HuH-7.5 (cell line): ENCODE measurements at places on chromosomes 5 and 9.

DNA sequence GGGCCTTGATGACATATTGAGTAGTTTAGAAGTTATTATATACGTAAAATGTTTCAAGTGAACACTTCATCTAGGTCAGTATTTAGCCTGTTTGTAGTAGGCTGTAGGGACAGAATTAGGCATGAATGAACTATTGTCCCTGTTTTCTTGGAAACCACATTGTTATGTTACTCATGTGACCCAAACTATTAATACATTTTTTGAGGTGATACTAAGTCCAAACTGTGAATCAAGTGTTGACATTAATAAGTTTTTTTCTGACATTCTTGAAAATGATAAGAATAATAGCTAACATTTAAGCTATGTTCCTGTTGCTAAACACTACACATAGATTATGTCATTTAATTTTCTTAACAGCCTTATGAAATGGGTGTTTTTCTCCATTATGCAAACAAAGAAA lies 1642.7 kb upstream of the WWC1 start:
- no peak for DNase-seq

- DNase-seq: no peak
Measured at GRCh38 chr5:77461287-77461686, 30.8 kb downstream of the WDR41 start.

GRCh38 chr5:25262221-25262620 lies 617.4 kb upstream of the CDH10 start:
- DNase-seq: no peak

DNA sequence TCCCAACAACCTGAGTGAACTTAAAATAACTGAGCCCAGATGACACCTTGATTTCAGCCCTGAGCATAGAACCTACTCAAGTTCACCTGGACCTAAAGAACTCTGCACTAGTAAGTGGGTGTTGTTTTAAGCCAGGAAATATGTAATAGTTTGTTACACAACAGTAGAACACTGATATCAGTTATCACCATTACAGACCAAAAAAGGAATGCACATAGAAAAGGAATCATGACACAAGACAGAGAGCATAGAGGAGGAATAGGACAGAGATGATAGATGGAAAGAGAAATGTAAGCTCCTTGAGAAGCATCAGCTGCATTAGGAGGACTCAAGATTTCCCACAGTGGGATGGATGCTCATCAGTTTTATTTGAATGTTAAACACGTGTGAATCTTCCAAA lies 1096.9 kb upstream of the SEMA6A start:
- no peak for DNase-seq

- no peak for DNase-seq
Measured at GRCh38 chr5:145506185-145506850, 328.8 kb downstream of the PRELID2 start.

- no peak for DNase-seq
Measured at GRCh38 chr5:76643371-76643770, 20.2 kb upstream of the F2RL2 start.

GRCh38 chr5:30878746-30879145 lies 314.7 kb upstream of the CDH6 start:
- DNase-seq: no peak

- no peak for DNase-seq
Measured at GRCh38 chr9:29068461-29068860, 1495.2 kb upstream of the C9orf72 start.

- DNase-seq: no peak
Measured at GRCh38 chr9:94946256-94946655, 219.8 kb downstream of the AOPEP start.

DNA sequence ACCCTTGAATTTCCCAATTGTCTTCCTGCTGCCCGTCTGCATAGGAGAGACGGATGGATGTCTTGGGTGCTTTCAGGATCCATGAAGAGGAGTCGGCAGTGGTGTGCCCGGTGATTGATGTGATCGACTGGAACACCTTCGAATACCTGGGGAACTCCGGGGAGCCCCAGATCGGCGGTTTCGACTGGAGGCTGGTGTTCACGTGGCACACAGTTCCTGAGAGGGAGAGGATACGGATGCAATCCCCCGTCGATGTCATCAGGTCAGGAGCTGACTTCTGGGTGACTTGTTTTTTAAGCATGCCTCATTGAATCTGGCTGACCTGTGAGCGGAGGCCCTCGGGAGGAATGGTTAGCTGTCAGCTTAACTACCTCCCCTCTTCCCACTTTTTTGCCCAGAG lies 24.2 kb downstream of the GALNT12 start:
- DNase-seq: no peak

DNA sequence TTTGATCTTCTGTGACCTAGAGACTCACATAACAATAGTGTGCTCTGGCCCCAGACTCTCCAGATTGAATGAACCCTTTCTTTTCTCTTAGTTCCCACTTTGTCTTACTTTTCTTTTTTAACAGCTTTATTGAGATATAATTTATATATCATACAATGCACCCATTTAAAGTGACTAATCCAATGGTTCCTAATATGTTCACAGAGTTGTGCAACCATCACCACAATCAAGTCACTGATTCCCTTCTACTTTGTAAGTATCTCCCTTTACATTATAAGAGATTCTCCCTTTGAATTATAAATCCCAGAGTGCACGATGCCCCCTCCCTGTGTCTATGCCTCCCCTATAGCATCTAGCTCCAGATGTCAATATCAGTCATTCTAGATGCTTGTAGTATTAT lies 172.4 kb downstream of the HINT1 start:
- no peak for DNase-seq

GRCh38 chr5:149682532-149683075 lies 47.5 kb upstream of the PPARGC1B start:
- DNase-seq: no peak

DNA sequence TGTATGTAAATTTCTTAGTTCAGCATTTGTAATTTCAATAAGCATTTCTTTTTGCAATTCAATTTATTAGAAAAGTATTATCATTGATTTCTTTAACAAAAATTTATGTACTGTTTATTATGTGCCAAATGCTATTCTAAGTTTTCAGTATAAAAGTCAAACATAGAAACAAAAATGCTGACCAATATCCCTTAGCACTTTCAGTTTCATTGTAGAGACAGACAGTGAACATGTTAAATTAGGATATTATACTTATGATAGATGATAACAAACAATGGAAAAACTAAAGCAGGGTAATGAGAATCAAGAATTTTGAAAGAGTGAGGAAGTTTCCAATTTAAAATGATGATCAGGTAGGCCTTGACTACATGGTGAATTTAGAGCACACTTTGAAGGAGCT lies 1106.0 kb downstream of the TAF11L14 start:
- no peak for DNase-seq

- no peak for DNase-seq
Measured at GRCh38 chr5:19002111-19002510, 985.9 kb downstream of the CDH18 start.

GRCh38 chr5:465591-466403 lies 22.8 kb downstream of the EXOC3 start:
- DNase-seq: no peak

GRCh38 chr5:173231381-173231766 lies 3.6 kb downstream of the NKX2-5 start:
- no peak for DNase-seq

- DNase-seq: no peak
Measured at GRCh38 chr9:133619791-133620190, 10.6 kb upstream of the FAM163B start.

- no peak for DNase-seq
Measured at GRCh38 chr5:344668-345067, 23.2 kb downstream of the AHRR start.

- DNase-seq: no peak
Measured at GRCh38 chr5:65172486-65173129, 309.1 kb downstream of the ADAMTS6 start.

GRCh38 chr9:87970602-87971001 lies 3.7 kb downstream of the CDK20 start:
- DNase-seq: no peak

GRCh38 chr5:177609076-177610059 lies 9.4 kb downstream of the B4GALT7 start:
- DNase-seq: no peak

- no peak for DNase-seq
Measured at GRCh38 chr5:140953234-140953633, 13.0 kb upstream of the PCDHAC2 start.
